Kidney (tissue), 22 donors: ENCODE measurements at places on chromosomes 3 and 15.

- no peak for DNase-seq
Observed at GRCh38 chr3:4525560-4526223, 32.5 kb downstream of the ITPR1 start.

- no peak for DNase-seq
Observed at GRCh38 chr3:157089455-157090221, 70.3 kb downstream of the CCNL1 start.

DNA sequence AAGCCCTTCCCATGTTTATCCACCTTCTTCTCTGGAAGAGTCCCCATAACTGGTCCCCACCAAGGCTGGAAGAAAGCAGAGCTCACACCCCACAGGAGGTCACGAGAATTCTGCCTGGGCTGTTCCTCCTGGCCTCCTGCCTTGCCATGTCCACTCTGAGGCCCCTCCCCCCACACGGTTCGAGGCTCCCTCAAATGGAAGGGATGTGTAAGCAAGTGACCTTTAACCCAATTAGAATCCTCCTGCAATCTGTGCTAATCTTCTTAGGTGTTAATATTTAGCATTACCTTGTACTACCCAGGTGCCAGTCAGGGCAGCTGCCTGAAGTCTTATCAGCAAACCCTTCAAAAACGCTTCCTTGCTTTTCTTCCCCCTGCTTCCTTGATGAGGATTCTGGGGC, 32.4 kb upstream of the DYNC1LI1 start:
- no peak for DNase-seq

DNA sequence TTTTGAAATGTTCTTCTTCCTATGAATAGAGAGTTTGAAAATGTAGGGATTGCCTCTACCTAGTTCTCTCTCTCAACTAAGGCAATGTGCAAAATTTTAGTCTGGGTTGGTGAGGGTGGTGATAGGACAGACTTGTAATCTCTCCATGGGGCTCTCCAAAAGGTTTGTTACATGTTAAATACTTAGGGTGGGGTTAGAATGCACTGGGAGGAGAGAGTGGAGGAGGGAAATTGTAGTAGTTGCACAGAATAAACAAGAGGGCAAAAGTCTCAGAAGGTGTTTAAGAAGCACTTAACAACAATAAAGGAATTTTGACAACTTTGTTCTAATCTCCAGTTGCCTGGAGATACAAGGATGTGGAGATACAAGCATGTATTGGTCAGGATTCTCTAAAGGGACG, 230.4 kb downstream of the NECTIN3 start:
- no peak for DNase-seq

- DNase-seq, result no peak
Observed at GRCh38 chr3:159245871-159246270, 444.0 kb downstream of the MFSD1 start.

DNA sequence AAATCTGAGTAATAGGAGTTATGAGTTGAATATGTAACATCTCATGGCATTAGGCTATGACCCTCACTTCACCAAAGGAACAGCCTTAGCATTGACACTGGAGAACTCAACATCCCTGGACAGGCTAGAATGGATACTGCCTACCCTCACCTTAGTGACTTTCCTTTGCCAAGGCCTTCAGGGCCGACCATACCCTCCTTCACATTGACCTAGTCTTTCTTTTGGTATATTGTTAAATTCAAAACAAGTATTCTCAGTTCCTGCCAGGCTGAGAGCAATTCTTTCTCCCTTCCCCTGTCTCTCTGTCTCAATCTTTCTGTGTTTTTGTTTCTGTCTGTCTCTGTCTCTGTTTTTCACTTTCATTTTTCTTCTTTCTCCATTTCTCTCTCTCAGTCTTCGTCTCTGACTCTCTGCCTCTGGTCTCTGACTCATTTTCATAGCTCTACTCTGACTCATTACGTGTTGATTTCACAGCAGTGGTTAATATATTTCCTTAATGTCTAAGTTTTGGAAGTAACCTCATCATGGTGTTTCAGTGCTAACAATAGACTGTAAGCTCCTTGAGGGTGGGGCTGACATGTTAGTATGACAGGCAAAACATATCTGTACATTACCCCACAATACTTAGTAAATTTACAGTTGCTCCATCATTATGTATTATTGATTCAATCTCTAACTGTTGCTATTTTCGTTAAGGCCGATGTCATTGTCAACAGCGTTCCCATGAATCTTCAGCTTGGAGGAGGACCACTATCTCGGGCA, 32.5 kb downstream of the PARP15 start:
- DNase-seq, result no peak

DNA sequence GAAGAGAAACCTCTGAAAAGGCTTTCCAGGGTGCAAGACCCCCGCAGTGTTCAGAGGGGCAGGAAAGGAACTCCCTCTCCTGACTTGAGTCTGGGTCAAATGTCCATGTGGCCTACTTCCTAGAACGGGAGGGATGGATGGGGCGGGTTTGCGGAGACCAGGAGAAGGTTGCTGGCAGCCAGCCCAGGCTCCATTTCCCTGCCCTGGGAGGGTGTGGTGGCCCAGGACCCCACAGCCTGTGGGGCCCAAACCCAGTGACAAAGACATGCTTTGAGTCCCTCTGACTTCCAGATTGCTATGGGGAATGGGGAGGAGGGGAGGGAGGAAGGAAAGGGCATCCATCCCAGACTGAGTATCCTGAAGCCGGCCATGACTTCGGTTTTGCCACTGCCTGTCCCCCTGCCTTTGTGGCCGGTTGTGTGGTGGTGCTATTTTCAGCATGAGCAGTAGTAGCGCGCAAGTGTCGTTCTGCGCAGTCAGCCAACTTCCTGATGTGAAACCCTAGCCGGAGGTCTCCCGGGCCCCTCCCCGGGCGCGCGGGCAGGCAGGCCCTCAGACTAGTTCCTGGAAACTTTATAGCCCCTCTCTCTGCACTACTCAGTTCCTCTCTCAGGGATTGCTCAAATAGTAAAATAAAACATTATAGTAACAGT, 24.4 kb downstream of the MAGEF1 start:
- DNase-seq, result no peak

- no peak for DNase-seq
Observed at GRCh38 chr15:59896663-59897074, 107.4 kb upstream of the FOXB1 start.

GRCh38 chr15:92801774-92802464, 98.2 kb upstream of the CHD2 start:
- DNase-seq, result no peak

DNA sequence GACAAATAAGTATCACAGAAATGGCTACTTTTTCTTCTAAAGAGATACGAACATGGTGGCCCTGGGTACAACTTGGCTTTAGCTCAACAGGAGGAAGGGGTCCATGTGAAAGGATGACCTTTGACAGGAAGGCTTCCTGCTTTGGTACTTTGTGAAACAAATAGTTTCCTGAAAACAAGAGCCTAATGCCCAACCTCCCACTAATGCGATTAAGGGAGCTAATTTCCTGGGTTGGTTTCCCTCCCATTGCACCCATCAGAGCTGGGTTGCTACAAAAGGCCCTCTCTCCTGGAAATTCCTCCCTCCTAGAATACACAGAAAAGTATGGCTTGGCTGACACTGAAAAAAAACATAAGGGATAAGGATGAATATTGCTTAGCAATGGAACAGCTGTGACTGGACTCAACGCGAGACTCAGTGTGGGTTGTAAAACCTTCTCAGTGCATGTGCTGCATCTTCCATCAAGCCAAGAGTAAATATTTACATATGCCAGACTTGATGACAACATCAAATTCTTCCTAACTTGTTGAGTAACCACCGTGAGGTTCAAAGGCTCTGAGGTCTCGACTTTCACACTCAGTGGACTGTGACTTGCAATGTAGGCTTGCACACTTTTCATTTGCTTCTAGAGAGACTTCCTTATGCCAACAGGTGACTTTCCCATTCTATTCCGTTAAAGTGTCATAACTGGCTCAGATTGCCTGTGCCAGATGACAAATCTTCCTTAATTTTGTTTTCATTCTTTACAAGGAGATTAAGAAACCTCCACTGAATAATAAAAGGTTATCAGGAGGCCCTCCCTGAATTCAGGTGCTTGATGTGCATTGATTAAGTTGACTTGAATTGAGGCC, 60.1 kb downstream of the ADAMTS9 start:
- DNase-seq, result peak; percentile 79

DNA sequence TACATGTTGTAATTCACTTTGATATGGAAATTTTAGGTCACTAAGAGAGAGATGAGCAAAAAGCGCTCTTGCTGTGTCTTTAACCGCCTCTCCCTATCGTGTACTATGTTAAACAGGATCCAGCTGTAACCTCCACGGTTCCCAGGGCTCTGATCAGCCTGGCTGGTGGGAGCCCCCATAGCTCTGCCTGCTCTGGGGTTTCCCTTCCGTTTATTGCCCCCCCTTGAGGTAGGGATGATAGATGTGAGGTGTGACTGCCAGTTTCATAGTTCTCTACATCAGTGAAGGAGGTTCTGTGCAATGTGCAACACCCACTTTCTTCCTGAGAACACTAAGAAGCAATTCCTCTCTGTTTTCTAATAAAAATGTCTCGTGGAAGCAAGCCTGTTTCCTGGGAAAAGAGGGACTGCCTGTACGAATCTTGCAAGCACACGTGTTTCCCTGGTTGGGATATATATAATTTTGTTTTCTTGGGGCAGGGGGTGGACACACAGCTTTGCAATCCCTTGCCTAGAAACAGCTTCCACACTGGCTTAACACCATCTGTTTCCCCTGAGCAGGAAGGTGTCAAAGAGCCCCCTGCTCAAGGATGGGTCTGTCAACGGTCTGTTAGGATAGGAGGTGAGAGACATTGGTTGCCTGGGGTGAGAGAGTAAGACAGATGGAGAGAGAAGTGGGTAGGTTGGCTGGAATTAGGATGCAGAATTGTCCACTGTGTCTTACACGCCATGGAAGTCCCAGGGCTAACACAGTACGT, 23.8 kb downstream of the CORO2B start:
- DNase-seq, result no peak

DNA sequence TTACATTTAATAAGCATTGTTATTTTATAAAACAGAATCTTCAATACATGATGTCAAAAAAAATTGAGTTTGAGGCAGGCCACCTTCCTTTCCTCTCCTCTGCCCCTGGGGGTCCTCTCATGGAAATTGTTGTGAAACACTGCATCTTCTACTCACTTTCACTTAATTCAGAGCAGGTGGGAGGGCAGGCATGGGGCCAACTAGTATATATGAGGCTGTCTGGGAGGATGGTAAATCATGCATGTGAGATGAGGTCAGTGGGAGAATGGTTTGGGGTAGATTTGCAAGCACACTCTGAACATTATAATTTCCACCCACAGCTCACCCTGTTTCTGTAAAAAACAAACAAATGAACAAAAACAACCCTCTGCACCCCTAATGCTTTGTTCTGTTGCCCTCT, 10.4 kb upstream of the CCDC14 start:
- DNase-seq, result no peak

DNA sequence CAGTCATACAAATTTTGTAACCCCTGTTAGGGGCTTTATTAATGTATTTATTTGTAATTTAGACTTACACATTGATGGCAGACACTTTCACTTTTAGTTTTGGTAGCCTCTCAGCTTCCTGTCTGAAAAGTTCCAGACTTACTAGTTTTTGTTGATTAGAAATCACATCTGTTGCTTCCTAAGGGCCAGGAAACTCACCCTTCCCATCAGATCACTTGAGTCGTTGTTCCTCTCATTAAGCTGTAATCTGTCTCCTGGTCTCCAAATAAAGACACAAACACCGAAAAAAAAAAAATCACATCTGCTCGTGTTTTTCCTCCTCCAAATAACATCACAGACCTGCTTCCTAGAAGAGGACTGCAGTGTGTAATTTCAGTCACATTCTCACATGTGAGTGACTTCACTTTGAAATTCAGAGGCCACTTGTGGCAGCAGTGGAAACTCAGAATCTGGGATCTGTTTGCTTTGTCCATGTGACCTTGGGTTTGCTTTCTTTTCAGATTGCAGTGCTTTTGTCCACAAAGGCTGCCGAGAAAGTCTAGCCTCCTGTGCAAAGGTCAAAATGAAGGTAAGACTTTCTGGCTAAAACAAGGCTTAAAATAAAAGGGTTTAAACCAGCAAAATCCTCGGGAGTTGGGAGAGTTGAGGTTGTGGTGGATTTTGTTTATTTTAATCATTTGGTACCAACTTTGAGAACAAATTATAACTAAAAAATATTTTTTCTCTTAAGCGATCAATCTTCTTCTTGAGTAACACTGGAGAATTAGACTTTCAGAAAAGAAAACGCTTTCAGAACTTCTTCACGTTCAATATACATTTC, 87.0 kb downstream of the KLHL25 start:
- peak; percentile 85 for DNase-seq

DNA sequence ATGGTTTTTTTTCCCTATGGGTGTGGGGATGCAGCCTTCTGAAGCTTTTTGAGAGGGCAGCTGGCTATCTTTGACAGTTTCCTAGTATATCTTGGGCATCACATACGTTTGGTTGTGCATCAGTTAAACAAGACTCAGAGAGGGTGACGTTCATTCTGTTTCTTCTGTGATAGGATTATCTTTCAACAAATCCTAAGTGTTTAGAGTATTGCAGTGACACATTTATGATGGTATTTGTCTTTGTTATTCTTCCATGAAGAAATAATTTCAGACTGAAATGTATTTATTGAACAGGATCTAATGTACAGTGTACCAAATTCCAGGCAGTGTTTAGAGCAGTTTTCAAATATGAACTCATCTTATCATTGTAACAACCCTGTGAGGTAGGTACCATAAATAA, 114.4 kb downstream of the PLCL2 start:
- DNase-seq, result no peak

GRCh38 chr15:48317221-48317620, 14.0 kb upstream of the DUT start:
- no peak for DNase-seq

GRCh38 chr3:84566256-84566655, 392.5 kb upstream of the CADM2 start:
- DNase-seq, result no peak

GRCh38 chr3:109072194-109072593, 45.7 kb downstream of the MORC1 start:
- DNase-seq, result no peak

DNA sequence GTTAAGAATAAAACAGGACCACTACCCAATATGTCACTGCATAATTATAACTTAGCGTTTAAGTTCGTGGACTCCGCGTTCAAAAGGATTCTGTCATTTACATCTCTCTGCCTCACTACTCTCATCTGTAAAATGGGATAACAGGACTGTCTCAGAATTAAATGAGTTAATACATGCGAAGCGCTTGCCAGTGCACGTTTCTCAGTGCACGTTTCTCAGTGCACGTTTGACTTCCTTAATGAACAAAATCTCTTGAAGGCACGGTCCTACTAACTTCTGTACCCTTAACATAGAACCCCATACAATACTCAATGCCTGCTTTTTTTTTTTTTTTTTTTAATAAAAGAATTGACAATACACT, 499 bp downstream of the RABL3 start:
- no peak for DNase-seq

DNA sequence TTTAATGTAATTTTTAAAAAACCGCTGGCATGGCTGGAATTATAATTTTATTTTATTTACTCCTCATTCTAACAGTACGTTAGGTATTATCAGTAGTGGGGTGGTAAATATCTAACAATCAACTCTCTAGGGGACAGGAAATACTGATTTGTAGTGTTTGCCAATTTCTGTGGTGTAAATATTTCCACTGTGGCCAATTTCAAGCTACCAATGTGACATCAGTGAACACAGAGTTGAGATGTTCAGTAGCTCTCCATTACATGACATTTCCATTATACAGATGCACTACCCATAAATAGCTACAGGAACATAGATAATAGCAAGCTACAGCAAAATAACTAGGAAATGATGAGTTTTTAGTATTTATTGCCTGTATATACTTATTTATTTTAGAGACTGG, 10.0 kb upstream of the ARL8B start:
- DNase-seq, result no peak
